ENCODE measurements at places on chromosomes 7 and 10.
A peak's percentile ranks its signal among the peaks of the same experiment; 100 is the strongest.

GRCh38 chr10:132311338-132311939 is 3.7 kb upstream of the STK32C start:
- peak; percentile 44 for DNase-seq

- DNase-seq: no peak
These were observed 298.7 kb upstream of the TEX47 start for GRCh38 chr7:89094269-89094668.

DNA sequence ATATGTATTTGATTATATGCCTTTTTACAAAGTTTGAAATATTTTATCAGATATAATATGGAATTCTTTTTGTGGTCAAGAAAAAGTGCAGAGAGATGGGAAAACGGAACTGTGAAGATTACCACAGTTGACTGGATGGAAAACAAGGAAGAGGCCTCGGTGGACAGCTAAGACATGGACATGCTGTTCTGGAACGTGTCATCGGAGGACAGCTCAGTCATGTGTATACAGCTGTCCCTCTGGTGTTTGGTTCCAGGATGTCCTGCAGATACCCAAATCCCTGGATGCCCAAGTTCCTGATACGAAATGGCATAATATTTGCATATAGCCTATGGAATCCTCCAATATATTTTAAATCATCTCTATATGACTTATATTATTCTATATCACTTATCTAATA is 49.4 kb downstream of the TRIL start:
- DNase-seq: no peak

DNA sequence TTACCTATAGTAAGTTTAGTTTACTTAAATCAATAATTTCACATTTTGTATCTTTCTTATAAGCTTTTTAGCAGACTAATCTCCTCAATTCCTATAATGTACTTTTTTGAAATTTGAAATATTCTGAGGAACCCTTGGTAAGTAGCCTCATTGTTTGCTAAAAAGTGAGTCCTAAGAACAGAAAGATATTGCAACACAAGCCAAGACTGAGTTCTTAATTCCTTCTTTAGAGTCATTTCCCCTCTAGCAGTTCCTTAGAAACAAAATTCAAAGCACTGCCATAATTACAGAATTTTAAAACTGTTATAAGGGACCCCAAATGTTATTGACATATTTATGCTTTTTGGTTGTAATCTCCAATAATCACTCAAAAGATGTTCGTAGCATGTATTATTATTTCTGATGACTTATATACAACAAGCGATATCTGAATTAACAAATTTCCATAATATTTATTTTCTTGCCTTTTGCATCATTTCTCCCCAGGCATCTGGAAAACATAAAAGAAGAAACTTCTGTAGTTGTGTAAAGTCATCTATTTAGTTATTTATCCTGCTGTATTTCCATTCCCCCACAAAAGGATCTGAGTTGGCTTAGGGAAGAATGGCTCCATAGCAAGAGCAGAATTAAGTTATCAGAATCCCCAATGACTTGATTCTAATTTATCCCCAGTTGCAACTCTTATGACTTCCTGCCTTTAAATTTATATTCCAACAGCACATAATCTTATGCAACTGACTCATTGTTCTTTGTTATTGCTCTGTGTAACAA is 67.8 kb downstream of the TMEM26 start:
- no peak for DNase-seq

GRCh38 chr10:77505431-77506334 is 131.9 kb downstream of the KCNMA1 start:
- no peak for DNase-seq

GRCh38 chr10:130018265-130018664 is 54.2 kb upstream of the EBF3 start:
- DNase-seq: no peak

GRCh38 chr7:93238131-93238530 is 6.0 kb downstream of the VPS50 start:
- no peak for DNase-seq

DNA sequence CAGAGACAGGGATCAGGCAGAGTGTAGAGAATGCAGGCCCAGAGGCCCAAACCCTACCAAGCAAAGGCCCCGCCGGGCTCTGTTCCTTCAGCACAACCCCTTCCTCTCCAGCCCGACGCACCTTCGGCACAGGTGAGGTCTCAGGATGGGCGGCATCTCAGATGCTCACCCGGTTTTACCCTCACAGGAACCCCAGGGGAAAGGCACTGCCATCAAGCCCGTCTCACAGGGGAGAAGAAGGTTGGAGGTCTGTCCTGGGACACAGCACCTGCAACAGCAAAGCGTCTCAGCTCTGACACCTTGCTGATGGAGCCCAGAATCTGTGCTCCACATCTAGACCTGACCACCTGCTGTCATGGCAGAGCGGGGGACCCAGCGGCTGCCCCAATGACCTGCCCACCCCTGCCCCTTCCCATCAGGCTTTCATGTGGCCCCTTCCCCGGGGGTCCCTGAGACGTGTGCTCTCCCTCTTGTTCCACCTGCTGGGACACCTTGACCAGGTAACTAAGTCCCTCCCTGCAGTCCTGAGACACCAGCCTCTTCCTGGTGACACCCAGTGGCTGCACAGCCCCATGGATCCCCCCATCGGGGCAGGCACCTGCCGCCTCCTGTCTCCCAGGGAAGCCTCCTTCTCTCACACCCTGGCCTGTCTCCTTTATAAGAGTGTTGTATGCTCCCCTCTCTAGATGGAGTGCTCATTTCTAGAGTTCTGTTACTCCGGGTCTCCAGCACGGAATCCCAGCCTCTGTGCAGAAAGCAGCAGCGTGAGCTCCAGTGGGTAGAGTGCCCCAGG is 315.6 kb downstream of the DNAJB6 start:
- DNase-seq: no peak

DNA sequence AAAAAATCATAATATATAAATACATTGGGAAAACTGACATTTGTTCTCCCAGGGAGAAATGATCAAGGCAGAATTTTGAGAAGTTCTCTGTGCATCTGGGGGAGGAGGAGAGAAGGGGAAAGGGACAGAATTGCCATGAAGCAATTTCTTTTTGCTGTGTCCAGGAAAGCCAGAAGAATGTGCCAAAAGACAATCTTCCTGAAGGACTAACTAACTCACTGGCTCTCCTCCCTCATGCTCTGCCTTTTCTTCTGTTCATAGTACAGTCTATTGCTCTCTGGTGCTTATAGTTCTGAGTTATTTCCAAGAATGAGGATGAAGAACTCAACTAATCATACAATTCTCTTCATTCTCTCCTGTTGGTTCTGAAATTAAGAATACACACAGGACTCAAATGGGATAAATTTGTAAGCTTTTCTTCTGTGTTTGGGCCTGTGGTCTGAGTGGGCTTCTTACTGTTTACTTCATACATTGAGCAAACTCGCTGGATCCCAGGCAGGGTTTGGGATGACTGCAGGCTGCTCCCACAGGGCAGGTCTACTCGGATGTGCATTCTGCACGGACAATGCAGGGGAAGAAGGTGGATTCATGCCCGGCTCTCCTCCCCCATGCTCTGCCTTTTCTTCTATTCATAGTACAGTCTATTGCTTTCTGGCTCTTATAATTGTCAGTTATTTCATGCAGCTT is 22.2 kb upstream of the FAM171A1 start:
- no peak for DNase-seq

DNA sequence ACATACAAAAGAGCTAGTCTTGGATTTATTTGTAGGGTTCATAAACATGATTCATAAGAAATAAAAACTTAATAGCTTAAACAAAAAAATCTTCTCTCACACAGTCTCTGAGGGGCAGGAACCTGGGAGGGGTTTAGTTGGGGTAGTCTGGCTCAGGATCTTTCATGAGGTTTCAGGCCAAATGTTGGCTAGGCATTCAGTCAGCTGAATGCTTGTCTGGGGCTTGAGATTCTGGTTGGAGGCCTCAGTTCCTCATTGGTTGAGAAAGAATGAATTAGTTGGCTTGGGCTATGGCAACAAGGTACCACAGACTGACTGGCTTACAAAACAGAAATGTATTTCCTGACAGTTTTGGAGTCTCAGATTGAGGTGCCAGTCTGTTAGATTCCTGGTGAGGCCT is 74.3 kb downstream of the ANKRD7 start:
- DNase-seq: no peak

- DNase-seq: no peak
These were observed 45.3 kb downstream of the CYP17A1 start for GRCh38 chr10:102791754-102792395.

DNA sequence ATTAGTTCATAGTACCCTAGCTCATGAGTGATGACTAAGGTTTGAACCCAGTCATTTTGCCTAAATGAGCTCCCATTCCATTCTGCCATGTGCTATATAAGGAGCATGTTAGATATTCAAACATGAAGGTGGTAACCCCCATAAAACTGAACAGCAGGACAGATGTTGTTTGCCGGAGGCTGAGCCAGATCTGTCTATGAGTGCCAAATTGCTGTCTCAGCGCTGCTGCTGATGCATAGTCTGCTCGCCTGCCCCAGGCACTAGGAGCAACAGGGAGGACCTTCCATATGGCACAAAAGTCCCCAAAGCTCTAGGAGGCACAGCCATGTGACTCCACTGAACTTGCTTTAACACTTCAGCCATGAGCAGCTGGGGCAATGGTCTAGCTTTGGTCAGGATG is 466.0 kb upstream of the GHITM start:
- DNase-seq: no peak

GRCh38 chr10:69826789-69827554 is 25.3 kb downstream of the COL13A1 start:
- DNase-seq: no peak

DNA sequence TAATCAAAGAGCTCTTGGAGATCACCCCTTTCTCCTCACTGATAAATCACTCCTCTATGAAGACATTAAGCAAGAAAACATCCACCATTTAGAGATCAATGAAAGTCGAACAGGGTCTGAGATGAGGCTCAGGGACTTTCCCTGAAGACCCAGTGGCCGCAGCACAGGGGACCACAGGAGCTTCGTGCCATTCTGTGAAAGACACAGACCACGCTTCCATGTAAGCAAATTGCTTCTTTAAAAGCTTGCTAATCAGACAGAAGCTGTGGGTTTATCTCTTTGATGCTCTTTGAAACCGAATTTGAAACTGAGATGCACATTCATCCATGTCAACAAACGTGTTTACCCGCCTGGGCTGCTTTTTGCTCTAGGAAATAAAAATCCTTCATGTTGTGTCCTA is 231.9 kb upstream of the PPP2R2D start:
- DNase-seq: no peak

- DNase-seq: no peak
These were observed 102.4 kb downstream of the SEMA3A start for GRCh38 chr7:84092207-84092606.

DNA sequence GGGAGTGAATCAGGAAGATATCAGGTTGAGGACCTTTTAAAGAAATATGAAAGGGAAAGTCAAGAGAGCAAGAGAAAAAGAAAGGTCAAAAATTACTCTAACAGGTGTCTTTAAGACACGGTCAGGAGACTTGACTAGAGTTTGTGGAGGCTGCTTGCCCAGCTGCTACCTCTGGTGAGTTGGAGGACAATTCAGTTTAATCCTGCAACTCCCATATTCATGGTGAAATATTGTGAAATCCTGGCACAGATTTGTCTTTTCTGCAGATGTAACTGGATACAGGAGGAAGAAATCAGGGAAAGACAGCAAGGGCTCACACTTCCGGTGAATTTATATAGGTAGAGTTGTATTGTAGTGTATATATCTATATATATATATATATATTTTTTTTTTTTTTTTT is 93.5 kb downstream of the AKAP9 start:
- DNase-seq: no peak

DNA sequence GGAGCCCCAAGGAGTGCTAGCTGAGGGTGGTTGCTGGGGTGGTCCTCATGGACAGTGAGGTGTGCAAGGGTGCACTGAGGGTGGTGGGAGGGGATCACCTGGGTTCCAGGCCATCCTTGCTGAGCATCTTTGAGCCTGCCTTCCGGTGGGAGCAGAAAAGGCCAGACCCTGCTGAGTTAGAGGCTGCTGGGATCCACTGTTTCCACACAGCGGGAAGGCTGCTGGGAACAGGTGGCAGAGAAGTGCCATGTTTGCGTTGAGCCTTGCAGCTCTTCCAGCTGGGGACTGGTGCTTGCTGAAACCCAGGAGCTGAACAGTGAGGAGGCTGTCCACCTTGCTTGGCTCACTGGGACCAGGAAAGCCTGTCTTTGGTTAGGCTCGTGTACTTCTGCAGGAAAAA is 34.9 kb downstream of the PRF1 start:
- no peak for DNase-seq

DNA sequence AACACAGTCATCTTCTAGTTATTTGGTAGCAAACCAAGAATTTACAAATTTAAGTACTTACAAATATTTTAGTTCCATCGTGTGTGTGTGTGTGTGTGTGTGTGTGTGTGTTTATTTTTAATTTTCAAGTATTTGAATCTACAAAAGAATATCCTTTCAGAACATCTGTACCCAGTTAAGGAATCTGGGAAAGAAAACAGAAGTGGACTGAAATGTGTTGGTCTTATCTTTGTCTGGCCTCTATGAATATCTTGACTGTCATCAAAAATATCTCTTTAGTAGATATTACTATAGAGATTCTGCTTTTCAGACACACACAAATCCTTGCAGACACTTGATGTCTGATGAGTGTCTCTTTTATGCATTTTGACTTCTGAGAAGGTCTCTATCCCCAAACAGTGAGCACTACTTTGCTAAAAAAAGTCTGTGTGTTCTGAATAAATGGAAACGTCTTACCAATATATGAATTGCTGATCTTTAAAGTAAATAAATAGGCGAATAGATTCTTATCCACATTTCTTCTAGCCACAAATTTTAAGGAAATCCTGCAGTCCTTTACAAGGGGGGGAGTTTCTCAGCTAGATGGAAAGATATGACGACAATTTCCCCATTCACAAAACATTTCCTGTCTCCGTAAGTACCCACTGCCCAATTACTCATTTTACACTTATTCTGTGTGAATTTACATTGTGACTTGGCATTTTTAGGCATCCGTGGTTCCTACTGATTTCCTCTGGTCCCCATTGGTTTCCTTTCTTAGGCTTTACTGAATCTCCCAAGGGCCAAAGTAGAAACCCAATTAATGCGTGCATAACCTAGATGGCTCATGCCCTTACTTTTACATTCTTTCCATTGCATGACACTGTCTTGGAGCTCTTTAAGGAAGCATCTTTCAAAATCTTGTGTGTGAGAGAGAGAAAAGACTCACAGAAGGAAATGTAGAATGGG is 36.0 kb downstream of the NRCAM start:
- no peak for DNase-seq

GRCh38 chr7:64869912-64870562 is 33.0 kb upstream of the ZNF273 start:
- peak; percentile 51 for DNase-seq

DNA sequence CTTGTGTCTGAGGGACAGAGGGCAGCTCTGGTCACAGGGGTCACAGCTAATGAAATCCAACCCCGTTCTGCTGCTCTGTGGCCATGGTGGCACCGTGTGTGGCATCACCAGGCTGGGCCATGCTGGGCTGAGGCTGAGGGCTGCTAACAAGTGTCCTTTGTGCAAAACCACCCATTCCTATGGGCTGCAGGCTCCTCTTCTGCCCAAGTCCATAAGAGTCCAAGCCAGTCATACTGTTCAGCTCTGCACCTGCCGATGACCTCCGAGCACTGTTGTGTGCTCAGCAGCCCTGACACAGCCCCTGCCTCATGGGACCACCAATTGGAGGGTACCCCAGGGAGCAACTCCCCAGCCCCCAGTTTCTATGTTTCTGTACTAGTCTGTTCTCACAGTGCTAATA is 133.1 kb downstream of the WDR11 start:
- no peak for DNase-seq

Data from activated effector memory CD4-positive, alpha-beta T cell treated with anti-CD3 and anti-CD28 coated beads, Interleukin-2, amount 50 U/mL, for 16 hours (primary cell).